Activated CD4-positive, alpha-beta T cell treated with anti-CD3 and anti-CD28 coated beads, Interleukin-2, amount 50 U/mL, for 24 hours (primary cell): ENCODE measurements at places on chromosomes 2 and 18.

DNA sequence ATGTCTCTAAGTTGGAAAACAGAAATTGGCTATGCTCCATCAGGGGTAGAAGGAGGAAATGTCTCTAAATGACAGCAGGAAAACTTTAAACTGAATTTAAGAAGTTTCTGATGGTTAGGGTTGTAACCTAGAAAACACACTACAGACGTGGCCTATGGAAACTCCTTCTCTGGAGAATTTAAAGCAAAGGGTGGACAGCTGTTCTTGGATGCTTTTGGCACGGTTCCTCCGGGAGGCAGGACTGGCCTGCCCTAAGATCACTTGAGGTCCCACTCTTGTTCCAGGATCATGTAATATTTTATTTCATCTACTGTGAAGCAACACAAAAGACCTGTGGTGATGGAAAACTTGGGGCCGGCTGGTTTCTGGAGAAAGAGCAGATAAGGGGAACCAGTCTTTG, 77.0 kb downstream of the NRP2 start:
- no peak for DNase-seq

DNA sequence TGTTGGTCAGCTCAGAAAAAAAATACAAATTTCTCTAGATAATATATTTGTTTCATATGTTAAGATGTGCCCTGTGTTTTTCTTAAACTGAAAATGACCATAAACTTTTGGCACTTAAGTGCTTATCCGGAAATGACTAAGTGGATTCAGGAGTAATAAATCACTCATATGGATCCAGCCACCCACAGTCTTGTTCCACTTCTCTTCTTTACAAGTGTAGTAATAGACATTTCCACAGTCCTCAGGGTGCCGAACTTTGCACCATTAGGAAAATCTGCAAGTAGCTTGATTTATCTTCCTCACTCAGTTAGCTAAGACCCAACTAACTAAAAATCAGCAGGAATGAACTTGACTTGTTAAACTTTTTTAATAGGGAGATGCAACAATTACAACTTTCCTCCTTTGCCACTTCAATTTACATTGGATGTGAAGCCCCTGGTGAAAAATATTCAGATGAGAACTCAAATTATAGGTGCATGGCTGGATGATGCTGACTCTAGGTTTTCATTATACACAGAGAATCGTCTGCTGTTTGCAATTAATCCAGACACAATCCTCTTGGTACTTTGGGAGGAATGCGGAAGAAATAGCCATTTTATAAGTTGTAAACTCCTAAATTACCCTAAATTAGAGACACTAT, 322.5 kb downstream of the ARHGAP15 start:
- no peak for DNase-seq

DNA sequence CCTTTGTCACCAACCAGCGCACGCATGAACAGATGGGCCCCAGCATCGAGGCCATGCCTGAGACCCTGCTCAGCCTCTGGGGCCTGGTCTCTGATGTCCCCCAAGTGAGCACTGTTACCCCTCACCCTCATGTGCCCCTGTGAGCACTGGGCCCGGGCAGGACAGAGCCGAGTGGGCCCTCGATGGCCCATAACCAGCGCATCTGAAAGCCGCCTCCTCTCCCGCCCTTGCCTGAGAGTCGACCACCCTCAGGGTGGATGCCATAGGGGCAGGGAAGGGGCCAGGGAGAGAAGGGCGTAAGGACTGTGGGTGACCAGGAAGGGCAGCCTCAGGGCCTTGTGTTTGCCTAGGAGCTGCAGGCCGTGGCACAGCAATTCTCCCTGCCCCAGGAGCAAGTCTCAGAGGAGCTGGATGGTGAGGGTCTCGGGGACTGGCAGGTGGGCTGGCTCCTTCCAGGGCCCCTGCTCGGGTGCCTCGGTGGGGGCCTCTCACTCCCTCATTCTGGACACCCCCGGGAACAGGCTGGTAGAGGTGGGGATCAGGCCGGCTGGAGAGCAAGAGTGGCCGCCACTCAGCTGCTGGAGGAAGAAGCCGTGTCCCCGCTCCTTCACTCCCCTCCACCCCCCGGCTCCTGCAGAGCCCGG, 2.1 kb downstream of the PROM2 start:
- DNase-seq: no peak

DNA sequence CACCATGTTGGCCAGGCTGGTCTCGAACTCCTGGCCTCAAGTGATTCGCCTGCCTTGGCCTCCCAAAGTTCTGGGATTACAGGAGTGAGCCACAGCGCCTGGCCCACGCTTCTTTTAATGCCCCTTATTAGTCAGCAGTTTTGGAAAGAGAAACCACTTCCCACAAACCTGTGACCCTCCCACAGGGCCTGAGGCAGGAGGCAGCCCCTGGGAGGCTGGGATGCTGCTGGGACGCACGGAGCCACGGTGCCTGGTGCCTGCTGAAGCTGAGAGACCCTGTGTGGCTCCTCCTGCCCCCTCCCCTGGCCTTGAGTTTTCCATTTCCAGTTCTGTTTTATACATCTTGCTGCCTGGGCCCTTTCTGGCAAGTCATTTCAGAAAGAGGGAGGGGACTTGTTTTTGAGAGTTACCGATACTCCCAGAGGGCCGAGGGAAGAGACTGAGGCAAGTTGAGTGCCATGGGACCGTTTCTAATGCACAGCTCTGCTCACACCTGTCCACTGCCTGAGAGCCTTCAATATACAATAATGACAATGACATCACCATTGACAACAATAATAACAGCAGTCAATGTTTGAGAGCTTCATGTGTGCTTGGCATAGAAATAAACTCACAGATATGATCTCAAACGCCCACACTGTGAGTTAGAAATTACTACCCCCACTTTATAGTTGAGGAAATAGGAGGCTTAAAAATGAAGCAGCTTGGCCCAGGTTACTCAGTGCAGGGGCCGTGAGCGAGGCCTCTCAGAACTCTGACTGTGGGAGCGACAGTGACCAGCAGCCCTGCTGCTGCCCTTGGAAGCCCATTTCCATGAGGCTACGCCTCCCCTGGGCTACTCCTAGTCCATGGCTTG, 78.1 kb upstream of the YWHAQ start:
- DNase-seq: no peak

DNA sequence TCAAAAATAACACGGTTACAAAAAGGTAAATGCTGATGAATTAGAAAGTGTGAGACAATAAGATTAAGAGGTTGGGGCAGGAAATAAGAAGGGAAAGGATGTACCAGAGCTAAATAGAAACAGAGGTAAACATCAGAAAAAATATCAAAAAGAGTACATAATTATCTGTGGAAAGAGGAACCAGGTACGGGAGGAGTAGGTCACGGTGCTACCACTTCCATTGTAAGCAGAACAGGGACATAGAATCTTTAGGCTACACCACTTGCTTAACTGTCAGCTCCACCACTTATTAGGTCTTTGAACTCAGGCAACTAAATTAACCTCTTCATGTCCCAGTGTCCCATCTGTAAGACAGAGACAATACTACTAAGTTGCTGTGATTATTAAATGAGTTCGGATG, 350.3 kb downstream of the LRATD1 start:
- no peak for DNase-seq
